Left ventricle myocardium superior (tissue), 1 donor: ENCODE measurements at places on chromosomes 3 and 15. TPM values are rescaled to one million over a fixed set of nuclear protein-coding genes. Genes with fewer than 3 reads are reported as not detected.

GRCh38 chr15:58854593-58854992 lies 78.9 kb downstream of the SLTM start:
- no peak for DNase-seq

GRCh38 chr3:13888576-13888975 lies 8.7 kb upstream of the WNT7A start:
- DNase-seq, result no peak

DNA sequence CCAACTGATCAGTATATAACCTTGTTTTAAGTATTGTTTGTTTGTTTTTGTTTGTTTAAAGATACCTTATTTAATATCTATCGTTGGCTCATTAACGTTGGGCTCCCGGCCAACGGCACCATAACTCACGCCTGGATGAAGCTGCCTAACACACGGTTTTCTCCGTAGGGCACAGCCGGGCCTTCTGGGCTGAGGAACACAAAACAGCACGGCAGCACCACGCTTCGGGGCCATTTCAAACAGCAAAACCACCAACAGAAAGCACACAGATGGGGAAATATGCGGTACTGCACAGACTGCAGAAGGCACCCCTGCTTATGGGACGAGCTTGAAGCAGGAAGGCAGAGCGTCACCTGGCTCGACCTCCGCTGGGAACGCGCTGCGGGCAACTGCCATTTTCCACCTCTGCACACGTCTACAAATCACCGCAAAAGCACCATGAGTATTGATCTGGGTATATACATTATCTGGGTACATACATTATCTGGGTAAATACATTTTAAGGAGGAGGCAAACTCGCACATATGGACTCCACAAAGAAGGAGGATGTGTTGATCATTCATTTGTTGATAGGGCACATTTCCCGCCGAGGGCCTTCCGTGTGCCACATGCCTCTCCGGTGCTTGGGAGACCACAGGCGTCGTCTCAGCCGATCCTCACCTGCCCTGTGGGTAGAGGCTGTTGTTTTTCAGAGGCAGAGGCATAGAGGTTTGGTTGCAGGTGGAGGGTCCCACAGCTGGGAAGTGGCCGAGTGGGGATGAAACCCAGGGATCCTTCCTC lies 123.7 kb upstream of the ATP2B2 start:
- no peak for DNase-seq

Gene SCN5A
- 133 TPM for total RNA-seq

Gene NANOGP8
- total RNA-seq, result not detected

Gene DUOX2
- total RNA-seq, result 0.05 TPM
